ENCODE measurements at places on chromosomes 3 and 15.

GRCh38 chr3:171822431-171823106 is 12.3 kb upstream of the PLD1 start:
- DNase-seq: no peak

- DNase-seq: no peak
Observed at GRCh38 chr3:36514171-36514570, 133.9 kb downstream of the STAC start.

DNA sequence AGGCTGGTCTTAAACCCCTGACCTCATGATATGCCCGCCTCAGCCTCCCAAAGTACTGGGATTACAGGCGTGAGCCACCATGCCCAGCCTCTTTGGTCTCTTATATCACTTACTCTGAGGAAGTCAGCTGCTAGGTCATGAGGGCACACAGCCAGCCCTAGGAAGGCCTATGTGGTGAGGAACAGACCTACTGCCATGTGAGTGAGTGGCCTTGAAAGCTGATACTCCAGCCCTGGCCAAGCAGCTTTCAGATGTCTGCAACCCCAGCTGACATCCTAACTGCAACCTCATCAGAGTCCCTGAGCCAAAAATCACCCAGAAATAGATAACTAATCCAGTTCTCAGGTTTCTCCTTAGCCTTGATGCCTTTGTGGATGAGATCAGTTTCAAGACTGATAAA is 224.3 kb downstream of the EDEM1 start:
- DNase-seq: no peak

- no peak for DNase-seq
Observed at GRCh38 chr15:48627260-48627940, 18.1 kb downstream of the FBN1 start.

- DNase-seq: no peak
Observed at GRCh38 chr3:182837855-182838454, 44.7 kb downstream of the ATP11B start.

GRCh38 chr3:194638991-194639605 is 5.9 kb upstream of the TMEM44 start:
- DNase-seq: no peak

DNA sequence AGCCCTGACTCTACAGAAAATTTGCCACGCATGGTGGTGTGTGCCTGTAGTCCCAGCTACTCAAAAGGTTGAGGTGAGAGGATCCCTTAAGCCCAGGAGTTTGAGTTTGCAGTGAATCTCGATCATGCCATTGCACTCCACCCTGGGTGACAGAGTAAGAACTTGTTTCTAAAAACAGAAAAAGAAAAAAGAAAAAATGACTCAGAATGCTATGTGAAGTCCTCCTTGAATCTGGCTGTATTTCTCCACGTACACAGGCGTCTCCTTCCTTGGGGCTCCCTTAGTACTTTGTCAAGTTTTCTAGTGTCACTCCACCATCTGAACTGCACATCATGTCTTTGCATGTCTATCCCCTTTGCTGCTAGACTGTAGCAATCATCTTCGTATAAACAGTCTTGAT is 104.4 kb downstream of the LMLN start:
- DNase-seq: no peak

Data from thyroid gland (tissue), 4 donors.